ENCODE measurements at places on chromosomes 4 and X.

DNA sequence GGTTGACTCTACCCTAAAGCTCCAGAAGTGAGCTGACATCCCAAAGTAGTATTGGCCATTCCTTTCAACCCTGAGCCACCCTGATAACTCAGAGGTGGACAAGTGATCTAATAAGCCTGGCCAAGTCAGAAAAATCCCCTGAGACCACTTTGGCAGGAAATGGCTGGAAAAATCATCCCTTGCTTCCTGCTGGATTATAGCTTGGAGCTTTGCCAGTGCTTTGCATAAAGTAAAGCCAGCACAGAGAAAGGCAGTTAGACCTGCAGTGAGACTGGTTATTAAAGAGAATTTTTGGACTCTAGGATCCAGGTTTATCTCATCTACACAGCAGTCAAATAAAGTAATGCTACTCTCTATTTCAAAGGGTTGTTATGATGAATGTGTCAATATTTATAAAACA is 6.4 kb downstream of the CXCL3 start:
- DNase-seq: no peak

DNA sequence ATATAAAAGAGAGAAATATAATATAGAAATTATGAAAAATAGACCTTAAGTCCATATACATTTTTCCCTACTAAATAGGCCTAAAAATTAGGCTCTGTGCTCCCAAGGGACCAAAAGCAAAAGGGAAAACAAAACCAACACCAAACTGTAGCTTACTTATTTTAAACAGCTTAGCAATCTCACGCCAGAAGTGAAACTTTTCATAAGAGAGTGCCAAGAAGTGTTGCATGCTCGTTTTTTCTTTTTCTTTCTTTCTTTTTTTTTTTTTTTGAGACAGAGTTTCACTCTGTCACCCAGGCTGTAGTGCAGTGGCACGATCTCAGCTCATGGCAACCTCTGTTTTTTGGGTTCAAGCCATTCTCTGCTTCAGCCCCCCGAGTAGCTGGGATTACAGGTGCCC is 250.4 kb downstream of the TMA16 start:
- DNase-seq: no peak

DNA sequence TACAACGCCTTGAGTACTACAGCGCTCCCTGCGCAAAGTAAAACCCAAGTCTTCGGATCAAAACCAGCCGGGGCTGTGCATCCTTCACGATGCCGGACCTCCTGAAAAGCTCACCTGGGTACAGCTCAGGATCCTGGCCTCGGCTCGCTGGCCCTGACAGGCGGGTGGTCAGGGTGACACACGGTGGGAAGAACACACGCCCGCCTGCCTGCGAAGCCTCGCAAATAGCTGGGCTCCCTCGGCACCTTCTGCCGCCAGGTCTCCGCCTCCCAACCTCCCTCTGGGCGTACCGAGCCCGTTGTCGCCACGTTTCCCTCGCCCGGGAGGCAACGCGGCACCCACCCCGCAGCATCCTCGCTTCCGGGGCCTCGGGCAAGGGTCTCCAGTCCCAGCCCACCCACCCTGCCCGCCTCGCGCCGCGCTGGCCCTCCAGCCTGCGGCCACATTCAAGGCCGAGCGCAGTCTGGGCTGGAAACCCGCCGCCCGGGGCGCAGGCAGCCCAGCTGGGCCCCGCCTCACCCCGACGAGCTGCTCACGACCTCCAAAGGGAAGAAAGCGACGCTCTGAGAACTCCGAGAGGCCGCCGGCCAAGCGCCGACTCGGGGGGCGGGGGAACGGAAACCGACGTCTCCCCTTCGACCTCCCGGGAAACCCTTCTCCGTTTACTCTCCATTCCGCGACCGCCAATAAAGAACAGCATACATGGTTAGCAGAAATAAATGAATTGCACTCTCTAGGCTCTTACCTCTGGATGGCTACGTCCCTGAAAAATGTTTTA is 511 bp downstream of the PPM1K start:
- DNase-seq: peak; percentile 81

GRCh38 chr4:168551945-168552695 is 55.3 kb downstream of the PALLD start:
- DNase-seq: no peak

DNA sequence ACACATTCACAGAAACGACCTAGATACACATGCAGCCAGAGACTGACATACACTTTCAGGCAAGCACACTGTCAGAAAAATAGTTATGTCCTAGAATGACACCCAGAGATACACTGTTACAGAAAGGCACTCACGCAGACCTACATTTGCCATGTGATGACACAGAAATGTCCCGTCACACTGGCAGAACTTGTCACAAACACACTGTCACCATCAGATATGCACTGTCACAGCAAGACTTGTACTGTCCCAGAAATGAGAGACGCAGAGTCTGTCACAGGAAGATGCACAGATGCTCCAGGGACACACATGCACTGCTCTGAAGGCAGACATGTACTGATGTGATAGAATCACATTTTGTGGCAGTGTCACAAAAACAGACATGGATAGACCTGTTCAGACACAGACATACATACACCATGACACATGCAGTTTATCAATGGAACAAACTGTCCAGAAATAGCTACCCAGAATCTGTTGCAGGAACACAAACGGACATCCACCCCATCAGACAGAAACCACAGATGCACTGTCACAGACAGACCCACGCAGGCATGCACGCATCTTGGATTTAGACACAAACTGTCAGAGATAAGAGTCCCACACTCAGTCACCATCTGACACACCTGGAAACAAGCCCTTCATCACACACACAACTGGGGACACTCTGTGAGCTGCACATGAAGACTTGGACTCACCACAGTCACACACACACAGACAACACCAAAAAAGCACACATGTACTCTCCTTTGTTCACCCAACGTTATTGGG is 1.3 kb upstream of the PIM2 start:
- DNase-seq: no peak

- no peak for DNase-seq
Measured at GRCh38 chr4:87032884-87033533, 98.2 kb downstream of the AFF1 start.

DNA sequence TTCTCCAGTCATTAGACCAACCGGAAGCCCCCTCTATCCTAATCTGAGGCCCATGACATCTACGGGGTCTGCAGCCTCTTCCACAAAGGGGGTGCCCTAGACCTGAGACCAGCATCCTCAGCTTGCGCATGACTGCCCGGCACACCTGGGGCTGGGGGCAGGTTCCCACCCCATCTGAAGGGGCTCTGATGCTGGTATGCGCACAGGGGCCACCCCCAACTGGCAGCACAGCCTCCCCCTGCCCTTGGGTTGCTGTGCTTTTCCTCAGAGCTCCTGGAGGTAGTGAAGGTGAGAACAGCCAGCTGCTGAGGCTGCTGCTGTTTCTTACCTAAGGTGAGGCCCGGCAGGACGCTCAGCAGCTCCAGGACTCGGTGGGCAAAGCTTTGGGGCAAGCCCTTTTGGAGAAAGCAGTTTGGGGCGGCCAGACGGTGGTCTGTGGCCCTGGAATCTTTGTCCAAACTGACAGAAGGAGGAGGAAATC is 18.9 kb upstream of the CPLX1 start:
- peak; percentile 12 for DNase-seq

DNA sequence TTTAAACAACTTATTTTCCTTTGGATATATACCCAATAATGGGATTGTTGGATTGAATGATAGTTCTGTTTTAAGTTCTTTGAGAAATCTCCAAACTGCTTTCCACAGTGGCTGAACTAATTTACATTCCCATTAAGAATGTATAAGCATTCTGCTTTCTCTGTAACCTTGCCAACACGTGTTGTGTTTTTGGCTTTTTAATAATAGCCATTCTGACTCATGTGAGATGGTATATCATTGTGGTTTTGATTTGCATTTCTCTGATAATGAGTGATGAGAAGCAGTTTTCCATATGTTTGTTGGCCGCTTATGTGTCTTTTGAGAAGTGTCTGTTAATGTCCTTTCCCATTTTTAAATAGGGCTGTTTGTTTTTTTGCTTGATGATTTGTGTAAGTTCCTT is 155.6 kb upstream of the PITX2 start:
- DNase-seq: no peak

- no peak for DNase-seq
Measured at GRCh38 chrX:66553973-66554372, 84.9 kb downstream of the EDA2R start.

DNA sequence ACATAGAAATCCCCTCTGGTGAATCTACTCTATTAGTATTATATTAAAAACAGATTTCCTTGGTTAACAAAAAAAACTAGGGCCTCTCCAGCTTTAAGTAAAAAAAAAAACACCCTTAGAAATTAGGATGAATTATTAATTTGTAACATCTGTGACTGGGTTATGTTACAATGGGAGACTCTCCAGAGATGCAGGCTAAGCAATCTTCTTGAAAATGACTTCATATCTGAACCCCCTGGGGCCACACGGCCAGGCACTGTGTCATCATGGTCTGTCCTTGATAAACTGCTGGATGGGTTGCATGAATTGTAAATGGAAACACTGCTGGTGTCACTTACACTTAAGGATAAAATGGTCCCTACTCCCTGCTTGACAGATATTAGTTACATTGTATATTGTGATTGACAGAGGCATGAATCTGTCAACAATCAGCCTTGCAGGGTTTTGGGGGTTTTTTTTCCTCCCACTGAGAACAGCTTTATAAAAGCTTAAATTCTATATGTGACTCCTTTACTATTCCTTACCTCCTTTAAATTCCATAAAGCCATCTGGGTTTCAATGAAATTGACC is 49.1 kb downstream of the PRKG2 start:
- peak; percentile 36 for DNase-seq
